ENCODE measurements at places on chromosomes 7 and 10. TPM values are rescaled to one million over a fixed set of nuclear protein-coding genes. Genes with fewer than 3 reads are reported as not detected.

OR6B1 gene
- total RNA-seq: not detected

CALHM3 gene
- not detected for total RNA-seq

UNCX gene
- not detected for total RNA-seq

MARCHF5 gene
- total RNA-seq: 14.1 TPM

CHRM2 gene
- 1.2 TPM for total RNA-seq

CTTNBP2 gene
- 2.9 TPM for total RNA-seq

MAGI2 gene
- total RNA-seq: 24.8 TPM

AFAP1L2 gene
- not detected for total RNA-seq

- DNase-seq: peak; percentile 27
Observed at GRCh38 chr10:100776671-100777070, 31.3 kb downstream of the PAX2 start.

- peak; percentile 49 for DNase-seq
Observed at GRCh38 chr10:100773646-100774045, 28.3 kb downstream of the PAX2 start.

- no peak for DNase-seq
Observed at GRCh38 chr10:85124603-85125051, 796.2 kb downstream of the CCSER2 start.

DNA sequence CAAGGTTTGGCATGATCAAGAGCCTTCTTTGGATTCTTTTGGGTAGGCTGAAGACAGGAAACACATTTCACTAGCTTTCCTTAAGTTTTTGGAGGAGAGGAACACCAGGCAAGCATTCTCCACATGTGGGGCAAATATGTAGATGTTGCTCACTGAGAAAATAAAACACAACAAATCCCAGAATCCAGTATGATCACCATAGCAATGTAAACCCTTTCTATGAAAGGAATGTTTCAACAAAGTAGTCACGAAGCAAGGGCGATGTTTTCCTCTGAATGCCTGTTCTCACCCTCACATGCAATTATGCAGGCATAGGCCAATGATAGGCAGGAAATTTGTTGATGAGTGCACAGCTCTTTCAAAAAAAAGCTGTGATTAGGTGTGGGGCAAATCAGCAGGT, 20.5 kb upstream of the CEP41 start:
- no peak for DNase-seq

DNA sequence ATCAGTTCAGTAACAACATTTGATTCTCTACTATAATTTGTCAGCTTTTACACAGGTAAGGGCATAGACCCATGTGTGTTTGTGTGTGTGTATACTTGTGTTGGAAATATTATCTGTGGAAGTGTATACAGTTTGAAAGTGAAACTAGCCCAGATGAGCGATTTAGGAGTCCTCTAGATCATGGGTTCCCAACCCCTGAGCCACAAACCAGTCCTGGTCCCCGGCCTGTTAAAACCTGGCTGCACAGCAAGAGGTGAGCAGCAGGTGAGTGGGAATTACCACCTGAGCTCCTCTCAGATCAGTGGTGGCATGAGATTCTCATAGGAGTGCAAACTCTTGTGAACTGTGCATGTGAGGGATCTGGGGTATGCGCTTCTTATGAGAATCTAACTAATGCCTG, 1221.5 kb upstream of the SORCS1 start:
- DNase-seq: no peak

DNA sequence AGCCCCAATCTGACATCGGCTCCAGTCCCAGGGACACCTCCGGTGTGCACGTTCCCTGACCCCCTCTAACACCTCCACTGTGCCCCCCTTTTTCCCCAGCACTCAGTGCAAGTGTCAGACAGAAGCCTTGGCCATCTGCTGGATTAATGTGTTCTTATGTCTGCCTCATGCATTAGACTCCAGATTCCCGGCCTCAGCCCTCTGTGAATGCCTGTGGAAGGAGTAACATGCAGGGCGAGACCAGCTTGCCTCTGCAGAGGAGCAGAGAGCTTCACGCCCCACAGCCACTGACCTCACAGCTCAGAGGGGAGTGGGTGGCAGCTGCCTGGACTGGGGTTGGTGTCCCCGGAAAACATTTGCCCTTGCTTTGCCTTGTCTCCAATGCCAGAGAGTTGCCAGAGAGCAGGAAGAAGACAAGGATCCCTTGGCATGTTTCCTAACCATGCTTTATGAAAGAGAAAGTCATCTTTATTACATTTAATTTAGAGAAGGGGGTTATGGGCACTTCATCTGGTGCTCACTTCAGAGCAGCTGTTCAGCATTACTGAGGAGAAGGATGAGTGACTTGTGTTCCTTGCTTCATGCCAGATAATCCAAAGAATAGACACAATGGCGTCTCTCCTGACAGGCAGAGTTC, 91.6 kb upstream of the CXCL12 start:
- peak; percentile 78 for DNase-seq

DNA sequence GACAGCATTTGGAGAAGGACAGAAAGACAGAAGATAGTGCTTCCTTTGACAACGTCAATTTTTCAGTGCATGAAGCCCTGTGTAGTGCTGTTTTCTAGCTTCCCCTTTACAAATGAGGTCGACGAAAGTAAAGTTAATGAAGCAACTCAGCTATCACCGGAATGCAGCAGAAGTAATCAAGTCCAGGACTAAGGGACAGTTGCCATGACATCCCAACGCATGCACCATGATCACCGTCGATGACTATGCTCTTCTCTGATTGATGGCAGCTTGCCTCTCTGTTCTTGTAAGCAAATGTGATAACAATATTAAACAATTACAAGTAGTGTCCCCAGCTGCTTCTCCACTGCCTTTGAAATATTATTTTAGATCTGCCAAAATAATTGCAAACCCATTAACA, 205.8 kb downstream of the FRMD4A start:
- no peak for DNase-seq

- peak; percentile 97 for DNase-seq
Observed at GRCh38 chr7:148540041-148540738, 50.4 kb upstream of the C7orf33 start.

GRCh38 chr10:107072786-107073185, 91.7 kb downstream of the SORCS1 start:
- no peak for DNase-seq

GRCh38 chr10:50244201-50244600, 7.1 kb downstream of the ASAH2 start:
- DNase-seq: no peak

DNA sequence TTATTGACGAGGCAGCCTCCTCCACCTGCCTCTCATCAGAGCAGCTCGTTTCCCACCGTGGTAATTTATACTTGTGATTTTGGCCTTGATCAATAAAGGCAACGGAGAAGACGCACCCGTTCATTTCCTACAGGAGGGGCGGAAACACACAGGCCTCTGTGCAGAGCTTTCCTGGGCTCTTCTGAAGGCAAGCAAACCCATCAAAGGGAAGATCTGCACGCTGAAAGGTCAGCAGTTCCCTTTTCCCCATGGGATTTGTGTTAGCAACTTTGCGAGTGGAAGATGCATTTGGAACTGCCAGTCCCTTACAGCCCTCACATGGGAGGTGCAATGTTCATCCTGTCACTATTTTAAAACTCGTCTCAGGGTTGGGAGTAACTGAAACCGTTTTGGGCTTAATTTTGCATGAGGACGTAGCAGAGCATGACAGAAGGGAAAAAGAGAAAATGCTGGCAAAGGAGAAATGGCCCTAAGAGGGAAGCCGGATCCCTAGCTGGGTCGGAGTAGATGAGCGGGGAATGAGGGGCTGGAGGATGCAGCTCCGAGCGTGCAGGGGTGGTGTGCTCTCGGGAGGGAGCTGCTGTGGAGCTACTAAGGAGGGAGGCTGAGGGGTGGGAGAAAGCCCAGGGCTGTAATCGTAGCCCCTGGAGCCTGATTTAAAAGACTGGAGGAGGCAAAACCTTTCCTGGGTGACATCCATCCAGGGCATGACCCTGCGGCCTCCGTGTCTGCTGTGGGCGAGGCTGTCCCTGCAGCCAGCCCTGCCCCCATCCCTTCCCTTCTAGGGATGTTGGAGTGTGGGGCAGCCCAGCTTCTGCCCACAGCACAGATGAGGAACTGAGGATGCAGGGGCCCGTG, 111.1 kb upstream of the FAM20C start:
- peak; percentile 63 for DNase-seq

DNA sequence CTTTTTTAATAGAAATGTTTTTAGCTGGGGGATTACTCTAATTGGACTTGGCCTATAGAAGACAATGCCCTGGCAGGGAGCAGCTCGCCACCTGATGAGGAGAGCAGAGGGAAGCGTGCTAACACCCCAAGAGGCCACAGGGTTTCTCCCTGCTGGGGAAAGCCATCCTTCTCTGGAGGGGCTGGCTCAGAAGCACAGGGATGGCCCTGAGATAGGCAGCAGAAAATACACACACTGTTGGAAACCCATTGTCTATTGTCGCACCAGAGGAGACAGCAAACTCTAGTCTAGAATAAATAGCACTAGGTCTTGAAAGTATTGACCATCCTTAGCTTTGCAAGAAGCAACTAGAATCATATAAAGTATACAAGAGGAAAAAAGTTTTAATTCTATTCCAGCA, 5.4 kb downstream of the COBL start:
- DNase-seq: no peak

GRCh38 chr7:116290740-116291139, 80.4 kb downstream of the TES start:
- DNase-seq: no peak

GRCh38 chr10:80203835-80204676, 1.3 kb downstream of the ANXA11 start:
- no peak for DNase-seq

All from osteoblast (primary cell).